Germinal center (tissue), 1 donor: ENCODE measurements at places on chromosomes 1 and 21.

- no peak for DNase-seq
Observed at GRCh38 chr1:231157311-231157710, 4.5 kb upstream of the TRIM67 start.

DNA sequence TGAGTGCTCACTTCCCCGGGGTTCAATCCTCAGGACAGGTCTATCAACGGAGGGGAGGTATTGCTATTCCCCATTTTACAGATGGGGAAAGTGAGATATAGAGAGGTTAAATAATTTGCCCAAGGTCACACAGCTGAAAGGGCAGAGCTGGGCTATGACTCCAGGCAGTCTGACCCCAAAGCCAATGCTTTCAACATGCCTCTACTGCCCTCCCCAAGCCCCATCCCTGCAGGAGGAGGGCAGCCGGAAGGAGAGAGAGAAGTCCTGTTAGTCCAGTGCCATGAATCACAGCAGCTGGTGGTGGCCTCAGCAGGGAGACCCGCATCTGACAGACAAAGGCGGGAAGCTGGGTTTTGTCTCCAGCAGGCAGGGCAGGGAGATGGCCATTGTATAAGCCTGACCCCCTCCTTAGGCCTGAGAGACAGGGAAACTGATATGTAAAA lies 20.0 kb upstream of the CLIC4 start:
- no peak for DNase-seq

- no peak for DNase-seq
Observed at GRCh38 chr21:30104241-30104640, 62.4 kb downstream of the CLDN17 start.

GRCh38 chr21:42581993-42582786 lies 68.5 kb downstream of the SLC37A1 start:
- DNase-seq = no peak

GRCh38 chr21:30935121-30935888 lies 53.9 kb upstream of the KRTAP11-1 start:
- no peak for DNase-seq

GRCh38 chr21:36516281-36516680 lies 36.4 kb upstream of the CLDN14 start:
- DNase-seq = no peak

GRCh38 chr21:45548711-45549491 lies 6.7 kb upstream of the SLC19A1 start:
- no peak for DNase-seq
